Common myeloid progenitor, CD34-positive (primary cell): ENCODE measurements at places on chromosomes 1 and 21.

DNA sequence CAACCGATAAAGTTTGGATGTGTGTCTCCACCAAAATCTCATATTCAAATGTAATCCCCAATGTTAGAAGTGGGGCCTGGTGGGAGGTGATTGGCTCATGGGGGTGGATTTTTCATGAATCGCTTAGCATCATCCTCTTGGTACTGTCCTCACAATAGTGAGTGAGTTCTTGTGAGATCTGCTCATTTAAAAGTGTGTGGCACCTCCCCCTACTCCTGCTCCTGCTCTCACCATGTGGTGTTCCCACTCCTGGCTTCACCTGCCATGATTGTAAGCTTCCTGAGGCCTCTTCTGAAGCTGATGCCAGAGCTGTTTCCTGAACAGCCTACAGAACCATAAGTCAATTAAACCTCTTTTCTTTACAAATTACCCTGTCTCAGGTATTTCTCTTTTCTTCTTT is 28.2 kb upstream of the PRDX6 start:
- no peak for DNase-seq

- DNase-seq: no peak
These were observed 553.3 kb upstream of the USP24 start for GRCh38 chr1:55768327-55768952.

DNA sequence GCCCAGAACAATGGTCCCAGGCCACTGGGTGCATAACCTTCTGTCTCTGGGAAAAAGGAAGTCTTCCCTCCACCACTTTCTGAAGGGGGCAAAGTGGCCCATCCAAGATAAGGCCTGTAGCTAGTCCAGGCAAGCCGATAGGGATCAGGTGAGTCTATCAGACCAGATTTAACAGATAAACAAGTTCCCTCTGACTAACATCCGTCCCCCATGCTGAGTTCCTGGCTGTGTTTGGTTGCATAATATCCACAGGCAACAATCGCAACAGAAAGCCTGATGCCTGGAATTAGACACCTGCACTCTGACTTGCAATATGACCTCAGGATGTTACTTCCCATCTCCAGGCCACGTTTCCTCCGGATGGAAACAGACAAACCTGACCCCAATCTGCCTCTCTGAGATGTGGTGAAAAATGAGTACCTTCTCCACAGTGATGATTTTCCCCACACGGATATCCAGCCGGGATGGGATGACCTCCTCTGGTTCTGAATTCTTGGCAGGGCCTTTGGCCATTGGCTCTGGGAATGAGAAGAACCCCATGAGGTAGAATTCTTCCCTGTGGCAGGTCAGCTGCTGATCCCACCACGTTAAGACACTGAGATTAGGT is 36.4 kb downstream of the YARS1 start:
- DNase-seq: no peak

DNA sequence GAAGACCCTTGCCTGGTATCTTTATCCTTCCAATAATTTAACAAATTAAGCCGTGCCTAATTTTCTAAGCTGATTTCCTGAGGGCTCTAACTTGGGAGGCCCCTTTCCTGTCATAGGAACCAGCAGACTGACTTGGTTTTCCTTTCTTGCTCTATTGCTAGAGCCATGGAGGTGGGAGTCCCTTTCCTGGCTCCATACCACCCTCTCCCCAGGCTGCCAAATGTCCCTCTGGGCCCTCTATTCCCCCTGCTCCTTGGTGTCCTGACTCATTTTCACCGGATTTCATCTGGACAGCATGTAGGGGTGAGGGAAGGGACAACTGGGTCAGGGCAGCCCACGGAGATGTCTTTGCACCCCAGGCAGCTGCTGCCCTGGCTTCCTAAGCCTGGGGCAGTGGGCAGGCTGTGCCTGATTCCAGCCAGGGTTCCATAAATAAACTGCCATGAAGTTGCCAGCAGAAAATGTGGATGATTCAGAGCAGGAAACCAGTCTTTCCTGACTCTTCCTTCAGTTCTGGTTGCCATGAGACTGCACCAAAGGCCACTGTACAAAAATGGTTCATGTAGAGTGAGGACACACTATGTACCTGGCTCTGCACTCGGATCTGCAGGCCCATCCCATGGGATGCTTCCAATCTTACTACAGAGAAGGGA is 38.0 kb upstream of the SERBP1 start:
- DNase-seq: no peak

DNA sequence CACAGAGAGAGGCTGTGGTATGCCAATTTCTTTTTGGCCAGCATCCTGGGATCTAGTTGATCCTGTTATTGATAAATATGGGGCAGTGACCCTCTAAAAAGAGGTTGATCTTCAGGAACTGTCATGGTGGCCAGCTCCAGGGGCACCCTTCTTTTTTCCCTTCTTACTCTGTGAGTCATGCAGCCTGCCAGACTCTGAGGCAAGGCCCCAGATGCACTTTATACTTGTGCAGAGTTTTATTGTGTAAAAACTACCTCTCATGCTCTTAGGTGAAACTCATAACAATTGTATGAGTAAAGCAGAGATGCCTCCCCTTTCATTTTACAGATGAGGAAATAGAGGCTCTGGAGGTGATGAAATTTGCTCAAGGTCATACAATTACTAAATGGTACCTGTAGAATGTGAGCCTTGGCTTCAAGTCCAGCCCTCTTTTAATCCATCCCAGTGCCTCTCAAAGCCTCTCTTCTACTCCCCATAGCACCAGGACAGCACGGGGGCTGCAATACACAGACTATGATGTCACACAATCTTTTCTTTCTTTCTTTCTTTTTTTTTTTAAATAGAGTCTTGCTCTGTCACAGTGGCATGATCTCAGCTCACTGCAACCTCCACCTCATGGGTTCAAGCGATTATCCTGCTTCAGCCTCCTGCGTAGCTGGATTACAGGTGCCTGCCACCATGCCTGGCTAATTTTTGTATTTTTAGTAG is 387.8 kb downstream of the KCNH1 start:
- no peak for DNase-seq

DNA sequence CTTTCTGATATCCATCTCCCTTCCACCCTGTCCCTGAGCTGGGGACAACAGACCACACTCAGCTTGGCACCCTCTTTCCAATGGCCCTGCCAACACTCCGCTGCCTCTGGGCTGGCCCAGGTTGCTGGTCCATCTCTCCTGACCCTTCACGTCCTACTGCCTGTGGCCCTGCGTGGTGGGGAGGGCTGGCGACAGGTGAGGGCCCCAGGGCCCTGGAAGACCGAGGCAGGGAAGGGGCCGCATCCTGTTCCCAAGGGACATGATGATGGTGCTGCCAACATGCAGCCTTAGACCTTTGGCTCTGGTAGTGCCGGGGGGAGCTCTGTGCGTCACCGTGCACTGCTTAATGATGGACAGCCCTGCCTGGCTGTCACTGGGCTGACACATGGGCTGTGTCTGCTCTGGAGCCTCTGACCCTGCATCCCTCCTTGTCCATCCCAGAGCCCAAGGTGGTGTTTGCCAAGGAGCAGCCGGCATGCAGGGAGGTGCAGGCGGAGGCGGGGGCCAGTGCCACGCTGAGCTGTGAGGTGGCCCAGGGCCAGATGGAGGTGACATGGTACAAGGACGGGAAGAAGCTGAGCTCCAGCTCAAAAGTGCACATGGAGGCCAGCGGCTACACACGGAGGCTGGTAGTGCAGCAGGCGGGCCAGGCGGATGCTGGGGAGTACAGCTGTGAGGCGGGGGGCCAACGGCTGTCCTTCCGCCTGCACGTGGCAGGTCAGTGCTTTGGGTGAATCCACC is 65.2 kb downstream of the OBSCN start:
- DNase-seq: no peak

DNA sequence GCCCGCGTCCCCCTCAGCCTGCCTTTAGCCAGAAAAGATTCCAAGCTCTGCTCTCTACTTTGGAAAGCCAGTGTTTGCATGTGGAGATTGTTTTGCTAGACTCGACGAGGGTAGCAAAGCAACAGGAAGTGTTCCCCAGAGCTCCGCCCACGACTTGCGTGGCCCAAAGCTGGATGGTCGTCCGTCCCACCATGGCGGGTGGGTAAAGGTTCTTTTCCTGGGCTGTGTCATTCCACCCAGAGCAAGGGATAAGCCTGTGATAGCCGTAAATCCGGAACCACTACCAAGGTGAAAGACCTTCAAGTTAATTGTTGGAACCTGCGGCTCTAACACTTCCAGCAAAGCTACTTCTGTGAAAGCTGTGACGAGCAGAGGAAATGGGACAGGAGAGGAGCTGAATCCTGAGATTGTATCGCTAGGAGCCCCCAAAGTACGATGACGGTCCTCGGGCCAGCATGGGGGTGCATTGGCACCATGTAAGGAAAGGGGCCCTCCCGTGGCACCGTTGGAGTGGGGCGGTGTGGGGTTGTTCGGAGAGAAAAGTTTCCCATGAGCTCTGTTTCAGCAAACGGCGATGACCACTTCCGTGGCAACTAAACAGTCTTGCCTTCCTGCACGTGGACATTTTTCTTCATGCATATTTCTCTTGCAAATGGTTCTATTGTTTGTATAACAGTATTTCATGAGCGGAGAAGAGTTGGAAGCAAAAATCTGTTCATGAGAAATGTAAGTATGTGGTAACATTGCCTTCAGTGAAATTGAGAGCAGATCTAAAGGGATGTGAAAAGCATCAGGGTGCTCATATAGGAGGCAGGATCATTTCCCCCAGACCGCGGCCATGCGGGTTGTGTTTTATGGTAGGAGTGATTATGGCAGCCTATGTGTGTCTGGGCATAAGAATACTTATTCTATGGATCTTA is 8.4 kb downstream of the MX2 start:
- DNase-seq: peak; percentile 53

- DNase-seq: no peak
These were observed 597 bp upstream of the TRAF3IP3 start for GRCh38 chr1:209755256-209755655.
